ENCODE measurements at places on chromosomes 16 and 17. TPM values are rescaled to one million over a fixed set of nuclear protein-coding genes. Genes with fewer than 3 reads are reported as not detected.

GRCh38 chr16:20880867-20881502 is 19.2 kb downstream of the DCUN1D3 start:
- no peak for DNase-seq

- no peak for DNase-seq
Observed at GRCh38 chr17:75295201-75296158, 6.2 kb upstream of the SLC25A19 start.

GRCh38 chr16:52709306-52709705 is 162.4 kb upstream of the TOX3 start:
- no peak for DNase-seq

DNA sequence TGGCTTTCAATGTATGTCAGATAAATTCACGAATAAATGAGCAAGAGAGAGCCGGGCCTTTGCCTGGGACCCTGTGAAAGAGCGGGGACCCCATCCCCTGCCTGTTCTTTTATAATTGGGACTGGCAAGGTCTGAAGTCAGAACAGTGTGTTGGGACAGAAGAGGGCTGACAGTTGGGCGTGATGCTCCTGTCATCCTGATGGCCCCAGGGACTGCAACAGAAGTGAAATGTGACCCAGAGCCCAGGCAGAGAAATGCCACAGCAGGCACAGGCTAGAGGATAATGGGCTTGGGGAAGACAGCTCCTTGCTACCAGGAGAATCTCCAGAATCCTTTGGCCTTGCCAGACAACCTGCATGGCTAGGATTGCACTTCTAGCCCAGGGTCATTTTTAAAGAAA is 37.9 kb downstream of the GSG1L start:
- no peak for DNase-seq

DNA sequence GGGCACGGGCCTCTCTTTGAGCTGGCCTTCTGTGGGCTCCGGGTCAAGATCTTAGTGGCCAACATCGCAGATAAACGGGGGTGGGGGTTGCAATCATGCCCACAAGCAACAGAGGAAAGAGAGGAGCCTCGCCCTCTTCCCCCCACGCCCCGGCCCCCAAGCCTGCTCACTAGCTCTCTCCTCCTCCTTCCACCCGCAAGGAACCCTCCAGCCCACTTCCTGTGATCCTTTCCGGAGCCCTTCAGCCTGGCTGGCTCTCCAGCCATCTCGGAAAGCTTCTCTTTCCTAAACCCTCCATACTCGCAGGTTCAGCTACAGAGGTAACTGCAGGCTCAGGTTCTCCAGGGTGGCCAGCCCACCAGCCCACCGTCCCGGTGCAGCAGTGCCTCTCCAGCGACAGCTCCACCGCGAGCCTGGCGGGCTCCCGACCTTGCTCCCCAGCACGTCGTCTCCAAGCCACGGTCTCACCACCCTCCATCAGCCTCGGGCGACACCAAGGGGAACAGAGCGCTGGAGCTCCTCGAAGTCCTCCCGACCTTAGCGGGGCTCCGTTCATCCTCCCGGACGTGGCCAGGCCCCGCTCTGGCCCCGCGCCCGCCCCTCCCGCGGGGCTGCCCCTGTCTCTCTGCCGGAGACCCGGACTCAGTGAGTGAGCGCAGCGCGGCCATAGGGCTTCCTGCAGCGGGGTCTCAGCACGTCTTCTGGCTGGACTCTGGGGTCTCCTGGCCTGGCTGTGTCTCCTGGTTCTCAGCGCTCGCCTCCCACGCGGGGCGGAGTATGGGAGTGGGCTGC is 12.9 kb upstream of the ODF4 start:
- peak; percentile 40 for DNase-seq

DNA sequence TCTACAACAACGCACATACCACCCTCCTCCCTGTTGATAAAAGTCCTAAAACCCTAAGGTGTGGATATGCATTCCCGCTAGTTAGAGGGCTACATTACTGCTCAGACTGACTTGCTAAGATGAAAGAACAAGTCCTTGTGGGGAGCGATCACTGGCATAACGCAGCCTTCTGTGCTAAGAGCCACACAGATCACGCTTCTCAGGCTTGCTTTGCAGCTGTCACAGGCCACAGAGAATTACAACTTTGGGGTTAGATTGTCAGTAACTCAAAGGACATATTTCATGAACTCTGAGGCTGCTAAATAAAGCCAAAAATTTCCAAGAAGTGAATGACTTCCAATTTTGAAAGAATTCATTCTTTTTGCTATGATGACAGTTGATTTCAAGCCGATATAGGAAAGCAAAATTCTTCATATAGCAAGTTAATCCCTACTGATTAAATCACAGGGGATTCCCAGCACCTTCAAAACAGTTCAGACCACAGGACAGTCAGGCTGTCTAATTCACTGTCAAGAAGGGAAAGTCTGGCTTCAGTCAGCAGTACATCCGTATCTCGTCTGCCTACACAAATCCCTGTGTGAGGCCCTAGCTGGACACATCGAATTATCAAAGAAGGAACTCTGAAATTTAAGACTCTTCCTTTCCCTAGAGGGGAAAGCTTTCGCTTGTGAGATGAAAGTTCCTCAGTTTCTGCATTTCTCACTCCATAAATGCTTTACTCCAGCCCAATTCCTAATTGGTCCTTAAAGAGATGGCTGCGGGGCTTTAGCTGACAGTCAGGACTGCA is 107.1 kb downstream of the VPS53 start:
- DNase-seq = peak; percentile 14

DNA sequence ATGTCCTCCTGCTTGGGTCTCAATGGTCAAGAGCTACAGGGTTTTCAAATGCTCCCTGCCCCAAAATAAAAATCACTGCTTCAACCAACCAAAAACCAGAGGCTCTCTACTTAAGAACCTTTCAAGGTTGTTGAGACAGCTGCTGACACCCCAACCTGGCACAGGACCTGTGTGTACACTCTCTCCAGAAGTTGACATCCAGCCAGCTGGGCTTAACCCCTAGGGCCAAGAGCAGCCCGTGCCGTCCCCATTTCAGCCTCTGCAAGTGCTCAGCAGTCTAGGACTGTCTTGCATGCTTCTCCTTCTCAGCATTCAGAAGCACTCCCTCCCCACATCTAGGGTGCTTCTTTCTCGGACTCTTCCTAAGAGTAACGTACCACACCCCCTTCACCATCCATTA is 59.0 kb upstream of the TRAP1 start:
- no peak for DNase-seq

GRCh38 chr17:47810200-47810821 is 11.3 kb downstream of the OSBPL7 start:
- no peak for DNase-seq

- DNase-seq = no peak
Observed at GRCh38 chr16:56119133-56119532, 72.2 kb upstream of the GNAO1 start.

DNA sequence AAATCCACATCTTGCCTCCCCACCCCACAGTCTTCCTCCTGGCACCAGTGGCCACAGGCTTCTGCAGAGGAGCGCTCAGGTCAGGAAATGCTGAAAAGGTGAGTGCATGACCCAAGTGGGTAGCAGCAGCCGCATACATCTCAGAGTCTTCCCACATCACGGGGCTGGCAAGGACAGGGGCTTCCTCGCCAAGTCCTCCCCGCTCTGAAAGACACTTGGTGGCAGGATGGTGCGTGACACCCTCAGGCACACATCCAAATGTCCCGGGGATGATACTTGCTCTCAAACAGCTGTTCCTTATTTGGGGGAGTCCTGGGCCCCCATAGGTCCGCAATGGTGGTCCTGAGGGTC is 8.8 kb upstream of the SLC16A5 start:
- DNase-seq = no peak

GRCh38 chr17:4184811-4185210 is 41.8 kb downstream of the CYB5D2 start:
- no peak for DNase-seq

GRCh38 chr16:58506241-58507194 is 6.6 kb downstream of the NDRG4 start:
- DNase-seq = no peak

- no peak for DNase-seq
Observed at GRCh38 chr16:57325458-57325857, 33.1 kb upstream of the CCL22 start.

DNA sequence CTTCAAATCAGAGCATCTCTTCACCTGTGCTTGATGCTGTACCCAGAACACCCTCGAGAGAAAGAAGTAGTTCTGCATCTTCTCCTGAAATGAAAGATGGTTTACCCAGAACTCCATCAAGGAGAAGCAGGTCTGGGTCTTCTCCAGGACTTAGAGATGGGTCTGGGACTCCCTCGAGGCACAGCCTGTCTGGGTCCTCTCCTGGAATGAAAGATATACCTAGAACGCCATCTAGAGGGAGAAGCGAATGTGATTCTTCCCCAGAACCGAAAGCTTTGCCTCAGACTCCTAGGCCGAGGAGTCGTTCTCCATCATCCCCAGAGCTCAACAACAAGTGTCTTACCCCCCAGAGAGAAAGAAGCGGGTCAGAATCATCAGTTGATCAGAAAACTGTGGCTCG is 12.3 kb downstream of the SRRM2 start:
- DNase-seq = no peak

- no peak for DNase-seq
Observed at GRCh38 chr16:31168848-31169247, 11.1 kb upstream of the FUS start.

- DNase-seq = no peak
Observed at GRCh38 chr17:13746404-13746803, 144.7 kb upstream of the HS3ST3A1 start.

GRCh38 chr16:87832137-87832527 is 37.2 kb downstream of the SLC7A5 start:
- no peak for DNase-seq

DNA sequence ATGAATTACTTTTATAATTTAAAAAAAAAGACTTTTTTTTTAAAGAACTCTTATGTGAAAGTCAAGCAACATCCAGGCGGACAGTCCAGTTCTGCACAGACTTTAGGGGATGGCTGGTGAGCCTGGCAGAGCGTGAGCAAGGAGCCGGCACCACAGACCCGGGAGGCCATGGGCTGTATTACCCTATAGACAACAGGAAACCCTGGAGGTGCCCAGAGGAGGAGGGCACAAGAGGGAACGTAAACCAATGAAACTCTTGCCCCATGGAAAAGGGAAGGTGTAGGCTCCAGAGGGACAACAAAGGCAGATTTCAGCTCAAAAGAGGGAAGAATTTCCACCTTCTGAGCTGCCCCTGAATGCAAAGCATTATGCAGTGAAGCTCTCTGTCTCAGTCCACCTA is 25.5 kb upstream of the RPH3AL start:
- DNase-seq = no peak

GRCh38 chr16:87960852-87961251 is 9.6 kb downstream of the BANP start:
- DNase-seq = no peak

- DNase-seq = no peak
Observed at GRCh38 chr16:29992344-29992967, 3.0 kb downstream of the HIRIP3 start.

GRCh38 chr17:81159611-81160265 is 5.6 kb upstream of the PVALEF start:
- DNase-seq = no peak

GRCh38 chr17:58383892-58384462 is 32.0 kb upstream of the SUPT4H1 start:
- no peak for DNase-seq

- no peak for DNase-seq
Observed at GRCh38 chr16:54444851-54445458, 158.4 kb upstream of the IRX3 start.

GRCh38 chr17:50620237-50620636 is 14.4 kb upstream of the ABCC3 start:
- DNase-seq = peak; percentile 36

DNA sequence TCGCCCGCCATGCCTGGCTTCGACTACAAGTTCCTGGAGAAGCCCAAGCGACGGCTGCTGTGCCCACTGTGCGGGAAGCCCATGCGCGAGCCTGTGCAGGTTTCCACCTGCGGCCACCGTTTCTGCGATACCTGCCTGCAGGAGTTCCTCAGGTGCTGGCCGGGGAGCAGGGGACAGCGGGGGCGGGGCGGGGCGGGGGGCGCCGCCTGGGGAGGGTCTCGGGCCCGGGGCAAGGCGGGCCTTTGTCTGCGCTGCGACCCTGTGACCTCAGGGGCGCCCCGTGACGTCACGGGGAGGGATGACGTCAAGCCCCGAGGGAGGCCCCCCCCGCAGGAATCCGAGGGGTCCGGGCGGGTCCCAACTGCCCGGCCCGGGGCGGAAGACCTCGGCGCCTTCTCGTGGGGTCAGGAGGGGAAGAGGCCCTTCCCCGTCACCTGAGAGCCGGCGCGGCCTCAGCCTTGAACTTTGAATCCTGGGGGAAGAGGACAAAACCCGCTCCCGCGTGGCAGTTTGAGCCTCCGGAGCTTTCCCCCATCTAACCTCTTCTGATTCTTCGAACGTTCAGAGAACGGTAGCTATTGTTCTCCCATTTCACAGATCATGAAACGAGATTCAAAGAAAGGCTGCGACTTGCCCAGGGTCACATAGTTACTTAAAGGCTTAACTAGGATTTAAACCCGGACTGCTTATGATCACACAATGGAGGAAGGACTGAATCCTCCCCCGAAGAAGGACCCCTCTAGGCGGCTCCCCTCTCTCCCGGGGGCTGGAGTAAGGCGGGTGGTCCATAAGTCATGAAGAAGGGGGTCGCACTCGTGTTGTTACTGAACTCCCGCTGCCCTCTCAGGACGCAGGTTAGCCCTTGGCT is 527 bp downstream of the TRAF4 start:
- DNase-seq = peak; percentile 76

- peak; percentile 97 for DNase-seq
Observed at GRCh38 chr17:36601303-36602029, at the start of gene MRM1. Gene MRM1, plus strand, starts transcription at chr17:36601583. Its CDS starts 228 bp downstream, at chr17:36601811.

GRCh38 chr17:8476741-8477140 is 41.1 kb downstream of the NDEL1 start:
- DNase-seq = peak; percentile 45

DNA sequence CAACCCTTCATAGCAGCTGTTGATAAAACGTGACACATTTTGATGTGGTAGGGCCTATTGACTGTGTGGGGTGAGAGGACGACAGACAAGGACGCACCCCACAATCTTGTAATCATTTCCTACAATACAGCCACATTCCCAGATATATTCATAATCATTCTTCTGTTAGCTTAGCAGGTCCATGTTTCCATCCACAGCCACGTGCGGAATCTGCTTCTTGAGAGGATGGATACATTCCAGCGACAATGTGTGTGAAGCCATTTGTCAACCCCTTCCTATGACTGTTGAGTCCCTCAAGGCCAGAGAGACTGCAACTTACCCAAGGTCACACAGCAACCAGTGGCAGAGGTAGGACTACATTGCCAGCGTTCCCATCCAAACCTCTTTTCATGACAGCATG is 8.7 kb upstream of the COPS3 start:
- no peak for DNase-seq

SCNN1G gene
- polyA plus RNA-seq = not detected

ARHGAP23 gene
- polyA plus RNA-seq = 59.0 TPM

RSL1D1 gene
- polyA plus RNA-seq = 66.8 TPM

TANC2 gene
- polyA plus RNA-seq = 22.4 TPM

AANAT gene
- polyA plus RNA-seq = not detected

DYNLRB2 gene
- polyA plus RNA-seq = 7.0 TPM

SLC13A2 gene
- not detected for polyA plus RNA-seq

CACNA1G gene
- 2.0 TPM for polyA plus RNA-seq

KRT36 gene
- not detected for polyA plus RNA-seq
